Naive thymus-derived CD4-positive, alpha-beta T cell (primary cell): ENCODE measurements at places on chromosomes 7 and 10. TPM values are rescaled to one million over a fixed set of nuclear protein-coding genes. Genes with fewer than 3 reads are reported as not detected.

Gene SYT15
- total RNA-seq = 1.5 TPM

Gene SLC26A5
- not detected for total RNA-seq

Gene ERVW-1
- not detected for total RNA-seq

Gene NUTM2D
- total RNA-seq = 6.4 TPM

- no peak for DNase-seq
- H3K27ac ChIP-seq = no peak overlapping the region
- no peaks in the 10 kb centered on the region for H3K27me3 ChIP-seq
Observed at GRCh38 chr10:84397735-84398144, 69.4 kb downstream of the CCSER2 start.

GRCh38 chr7:28532181-28532580, 119.9 kb downstream of the CREB5 start:
- H3K27ac ChIP-seq = no peak overlapping the region
- no peak for DNase-seq
- H3K4me3 ChIP-seq = no peak overlapping the region
- H3K36me3 ChIP-seq = no peaks in the 10 kb centered on the region
- no peaks in the 10 kb centered on the region for H3K4me1 ChIP-seq

DNA sequence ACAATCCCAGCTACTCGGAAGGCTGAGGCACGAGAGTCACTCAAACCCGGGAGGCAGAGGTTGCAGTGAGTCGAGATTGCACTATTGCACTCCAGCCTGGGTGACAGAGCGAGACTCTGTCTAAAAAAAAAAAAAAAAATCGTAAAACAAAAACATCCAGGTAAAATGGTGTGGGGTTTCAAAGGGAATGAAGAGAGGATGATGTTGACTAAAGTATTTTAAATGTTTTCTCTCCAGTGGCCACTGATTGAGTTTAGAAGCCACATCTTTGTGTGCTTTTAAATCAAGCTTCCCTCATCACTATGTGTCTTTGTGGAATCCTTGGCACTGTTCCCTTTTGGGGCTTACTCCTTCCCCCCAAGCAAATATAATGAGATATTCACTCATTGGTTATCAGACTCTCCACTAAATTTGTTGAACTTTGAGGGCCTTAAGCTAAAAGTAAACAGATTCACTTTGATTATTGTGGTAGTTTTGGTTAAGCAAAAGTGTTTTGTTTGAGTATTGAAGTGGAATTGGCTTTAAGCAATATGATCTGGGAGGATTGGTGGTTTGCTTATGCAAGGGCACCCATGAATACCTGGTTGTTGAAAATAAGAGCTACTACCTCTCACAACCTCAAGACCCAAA, 162.9 kb downstream of the CDK14 start:
- no peak overlapping the region for H3K4me3 ChIP-seq
- H3K27ac ChIP-seq = no peak overlapping the region
- no peaks in the 10 kb centered on the region for H3K4me1 ChIP-seq
- H3K36me3 ChIP-seq = no peaks in the 10 kb centered on the region
- no peaks in the 10 kb centered on the region for H3K27me3 ChIP-seq

DNA sequence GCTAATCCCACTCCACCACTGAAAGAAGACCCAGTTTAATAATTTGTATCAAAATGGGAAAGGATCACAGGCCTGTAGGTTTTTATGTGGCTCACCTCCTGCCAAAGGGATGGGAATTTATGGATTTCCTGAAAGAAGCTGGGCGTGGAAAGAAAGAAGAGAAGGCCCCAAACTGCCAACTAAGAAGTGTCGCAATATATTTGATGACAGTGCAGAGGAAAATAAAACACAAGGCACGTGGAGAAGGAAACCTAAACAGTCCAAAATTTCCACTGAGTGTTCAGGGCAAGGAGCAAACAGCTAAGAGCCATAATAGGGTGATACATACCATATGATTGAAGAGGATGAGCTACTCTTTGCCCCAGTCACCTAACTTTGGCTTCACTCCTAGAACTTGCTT, 667.2 kb downstream of the GATA3 start:
- no peak overlapping the region for H3K27ac ChIP-seq
- no peak overlapping the region for H3K4me3 ChIP-seq
- no peaks in the 10 kb centered on the region for H3K4me1 ChIP-seq
- H3K27me3 ChIP-seq = no peaks in the 10 kb centered on the region
- H3K36me3 ChIP-seq = no peaks in the 10 kb centered on the region
